ENCODE measurements at places on chromosomes 2 and 18. TPM values are rescaled to one million over a fixed set of nuclear protein-coding genes. Genes with fewer than 3 reads are reported as not detected.
A peak's percentile ranks its signal among the peaks of the same experiment; 100 is the strongest.

GRCh38 chr2:65320042-65320725 lies 92.6 kb downstream of the ACTR2 start:
- peak; percentile 5 for DNase-seq

GRCh38 chr18:400456-400855 lies 100.0 kb downstream of the COLEC12 start:
- no peak for DNase-seq

DNA sequence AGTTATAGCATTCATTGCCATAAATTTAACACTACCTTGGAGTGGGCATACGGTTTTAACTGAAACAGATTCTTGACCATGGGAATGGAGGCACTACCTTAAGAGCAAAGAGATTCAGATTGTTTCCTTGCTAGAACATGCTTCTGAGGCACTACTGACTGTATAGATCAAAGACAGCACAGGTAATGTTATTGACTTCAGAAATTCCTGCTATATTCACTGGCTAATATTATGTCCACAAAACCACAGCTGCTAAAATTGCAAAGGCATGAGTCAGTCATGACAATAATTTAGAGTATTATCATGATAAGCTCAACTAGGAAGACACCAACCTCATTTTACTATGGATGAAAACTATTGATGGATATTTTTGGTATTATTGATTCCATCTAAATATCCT lies 39.4 kb downstream of the SLC8A1 start:
- DNase-seq, result no peak

IMPA2 gene
- total RNA-seq, result 7.5 TPM

DNA sequence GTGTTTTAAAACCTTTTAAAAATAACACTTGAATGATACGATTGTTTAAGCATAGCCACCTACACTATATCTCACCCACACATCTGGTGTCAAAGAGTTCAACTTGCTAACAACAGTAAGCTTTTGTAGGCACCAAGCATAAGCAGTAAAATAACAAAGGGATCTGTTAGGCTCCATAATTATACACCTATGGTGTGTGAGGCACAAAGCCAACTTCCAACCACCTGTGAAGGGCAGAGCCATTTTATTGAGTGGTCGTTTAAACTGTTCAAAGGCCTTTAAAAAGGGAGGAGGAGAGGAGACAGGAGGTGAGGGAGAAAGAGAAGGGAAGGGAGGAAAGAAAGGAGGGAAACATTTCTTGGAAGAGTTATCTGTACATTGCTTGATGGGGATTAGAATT lies 27.9 kb downstream of the NEMP2 start:
- no peak for DNase-seq

HRH4 gene
- 0.19 TPM for total RNA-seq

CCDC150 gene
- 10.9 TPM for total RNA-seq

DNA sequence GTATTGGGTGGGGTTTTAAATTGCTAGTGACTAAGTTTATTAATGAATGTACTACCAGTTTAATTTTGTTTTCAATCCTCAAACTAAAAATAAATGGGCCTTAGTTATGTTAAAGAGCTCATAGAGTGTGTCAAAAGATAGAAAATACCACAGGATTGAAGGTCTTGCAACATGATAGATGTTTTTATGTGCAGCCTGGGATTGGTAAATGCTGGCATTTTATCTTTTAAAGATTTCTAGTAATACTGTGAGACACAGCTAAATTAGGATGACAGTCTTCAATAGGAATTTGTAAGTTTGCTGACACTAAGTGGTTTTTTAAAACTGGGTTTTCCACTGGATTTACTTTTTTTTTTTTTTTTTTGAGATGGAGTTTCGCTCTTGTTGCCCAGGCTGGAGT lies 122.3 kb downstream of the HAUS1 start:
- no peak for DNase-seq

DNA sequence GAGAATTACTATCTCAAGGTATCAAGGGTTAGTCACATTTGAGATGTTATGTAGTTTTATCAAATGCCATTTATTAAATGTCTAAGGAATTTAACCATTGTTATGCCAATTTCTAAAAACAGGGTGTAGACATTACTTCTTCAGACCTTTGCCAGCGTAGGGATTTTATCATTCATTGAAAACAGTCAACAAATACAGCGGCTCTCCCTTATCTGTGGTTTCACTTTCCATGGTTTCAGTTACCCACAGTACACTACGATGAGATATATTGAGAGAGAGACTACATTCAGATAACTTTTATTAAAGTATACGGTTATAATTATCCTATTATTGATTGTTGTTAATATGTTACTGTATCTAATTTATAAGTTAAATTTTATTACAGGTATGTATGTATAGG lies 234.7 kb downstream of the TMX3 start:
- DNase-seq, result no peak

GRCh38 chr18:79405781-79406575 lies 10.2 kb downstream of the NFATC1 start:
- peak; percentile 74 for DNase-seq

DNA sequence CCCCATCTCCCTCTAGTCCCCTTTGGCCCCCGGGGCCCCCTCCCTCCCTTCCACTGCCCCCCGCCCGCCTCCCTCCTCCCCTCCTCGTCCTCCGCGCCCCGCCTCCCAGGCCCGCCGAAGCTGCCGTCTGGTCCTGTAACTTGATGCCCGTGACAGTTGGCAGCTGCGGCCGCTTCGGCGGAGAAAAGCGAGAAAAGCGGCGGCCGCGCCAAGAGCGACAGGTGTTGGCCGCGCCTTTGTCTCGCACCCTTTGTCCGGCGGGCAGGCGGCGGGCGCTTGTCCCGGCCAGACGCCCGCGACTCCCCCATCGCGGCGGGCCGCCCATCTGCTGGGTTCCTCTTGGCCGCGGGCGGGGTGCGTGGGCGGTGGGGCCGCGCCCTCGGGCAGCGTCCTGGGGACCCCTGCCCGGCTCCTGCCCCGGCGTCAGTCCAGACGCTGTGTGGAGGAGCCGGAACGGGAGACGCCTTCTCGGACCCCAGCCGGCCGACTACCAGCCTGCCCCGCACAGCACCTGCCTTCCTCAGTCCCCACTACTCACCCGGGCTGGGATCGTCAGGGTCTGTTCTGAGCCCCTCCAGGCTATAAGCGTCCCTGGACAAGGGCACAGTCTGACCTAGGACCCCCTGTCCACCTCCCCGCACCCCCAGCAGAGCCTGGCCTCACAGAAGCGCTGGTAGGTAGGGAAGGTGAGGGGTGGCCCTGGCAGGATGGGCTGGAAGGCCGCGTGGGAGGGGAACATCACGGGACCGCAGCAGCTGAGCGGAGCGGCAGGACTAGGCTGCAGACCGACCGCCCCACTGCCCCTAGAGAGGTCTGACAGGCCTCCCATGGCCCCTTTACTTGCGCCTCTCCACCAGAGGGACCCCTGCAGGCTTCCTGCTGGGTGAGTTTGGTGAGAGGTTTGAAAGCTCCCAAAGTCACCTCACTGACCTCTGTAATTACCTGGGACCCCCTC lies 1.2 kb upstream of the HES6 start:
- DNase-seq, result peak; percentile 30

GRCh38 chr18:34871435-34871834 lies 161.3 kb downstream of the DTNA start:
- peak; percentile 3 for DNase-seq

- no peak for DNase-seq
Observed at GRCh38 chr18:40980171-40980570, 974.9 kb upstream of the PIK3C3 start.

GRCh38 chr2:61318553-61318952 lies 152.3 kb downstream of the USP34 start:
- DNase-seq, result no peak

DNA sequence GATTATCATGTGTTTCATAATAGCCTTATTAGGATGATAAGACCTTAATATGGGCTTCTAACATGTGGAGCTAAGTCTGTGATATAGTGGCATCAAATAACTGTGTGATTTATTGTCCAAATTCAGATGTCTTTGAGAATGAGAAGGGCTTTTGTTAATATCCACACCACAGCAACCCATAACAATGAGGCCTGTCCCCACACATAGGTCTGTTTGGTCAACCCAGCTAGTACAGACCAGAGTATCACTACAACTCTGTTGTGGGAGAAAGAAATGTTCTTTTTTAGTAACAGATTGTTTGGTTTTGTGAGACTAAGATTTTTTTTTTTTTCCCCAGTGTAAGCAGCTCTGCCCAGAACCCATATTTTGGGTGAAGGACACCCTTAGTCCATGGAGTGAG lies 439.2 kb downstream of the PIK3C3 start:
- no peak for DNase-seq

GRCh38 chr18:44881461-44882162 lies 200.9 kb downstream of the SETBP1 start:
- DNase-seq, result no peak

GRCh38 chr2:124254621-124255020 lies 229.5 kb downstream of the CNTNAP5 start:
- no peak for DNase-seq

ERMN gene
- not detected for total RNA-seq

Data from dermis blood vessel endothelial cell (primary cell).